ENCODE measurements at places on chromosomes 3 and 15. TPM values are rescaled to one million over a fixed set of nuclear protein-coding genes. Genes with fewer than 3 reads are reported as not detected.

Gene NPAP1
- total RNA-seq, result 0.81 TPM

Gene KNG1
- total RNA-seq, result not detected

Gene CACNA2D2
- total RNA-seq, result 4.6 TPM

Gene CELF6
- 1.9 TPM for total RNA-seq

Gene CHRNA5
- 2.5 TPM for total RNA-seq

Gene SPATA12
- not detected for total RNA-seq

Gene SPESP1
- 0.74 TPM for total RNA-seq

Gene SLC28A1
- 0.19 TPM for total RNA-seq

Gene WDR72
- 1.0 TPM for total RNA-seq

Gene GOLGA8J
- total RNA-seq, result not detected

Gene PLSCR5
- not detected for total RNA-seq

Gene DPPA2
- not detected for total RNA-seq

Gene CCDC33
- not detected for total RNA-seq

Gene CCDC54
- total RNA-seq, result not detected

Gene TMCO5A
- not detected for total RNA-seq

Gene IGSF10
- total RNA-seq, result 0.19 TPM

Gene CPN2
- total RNA-seq, result not detected

Gene ARGFX
- not detected for total RNA-seq

Gene CLDN18
- 8.1 TPM for total RNA-seq

Gene MORF4L1
- total RNA-seq, result 68.1 TPM

Gene RBM6
- total RNA-seq, result 46.1 TPM

Gene ARPP21
- total RNA-seq, result not detected

Gene SECISBP2L
- total RNA-seq, result 20.2 TPM

Measured in pancreas (tissue), 10 donors.